ENCODE measurements at places on chromosomes 16 and 17.

DNA sequence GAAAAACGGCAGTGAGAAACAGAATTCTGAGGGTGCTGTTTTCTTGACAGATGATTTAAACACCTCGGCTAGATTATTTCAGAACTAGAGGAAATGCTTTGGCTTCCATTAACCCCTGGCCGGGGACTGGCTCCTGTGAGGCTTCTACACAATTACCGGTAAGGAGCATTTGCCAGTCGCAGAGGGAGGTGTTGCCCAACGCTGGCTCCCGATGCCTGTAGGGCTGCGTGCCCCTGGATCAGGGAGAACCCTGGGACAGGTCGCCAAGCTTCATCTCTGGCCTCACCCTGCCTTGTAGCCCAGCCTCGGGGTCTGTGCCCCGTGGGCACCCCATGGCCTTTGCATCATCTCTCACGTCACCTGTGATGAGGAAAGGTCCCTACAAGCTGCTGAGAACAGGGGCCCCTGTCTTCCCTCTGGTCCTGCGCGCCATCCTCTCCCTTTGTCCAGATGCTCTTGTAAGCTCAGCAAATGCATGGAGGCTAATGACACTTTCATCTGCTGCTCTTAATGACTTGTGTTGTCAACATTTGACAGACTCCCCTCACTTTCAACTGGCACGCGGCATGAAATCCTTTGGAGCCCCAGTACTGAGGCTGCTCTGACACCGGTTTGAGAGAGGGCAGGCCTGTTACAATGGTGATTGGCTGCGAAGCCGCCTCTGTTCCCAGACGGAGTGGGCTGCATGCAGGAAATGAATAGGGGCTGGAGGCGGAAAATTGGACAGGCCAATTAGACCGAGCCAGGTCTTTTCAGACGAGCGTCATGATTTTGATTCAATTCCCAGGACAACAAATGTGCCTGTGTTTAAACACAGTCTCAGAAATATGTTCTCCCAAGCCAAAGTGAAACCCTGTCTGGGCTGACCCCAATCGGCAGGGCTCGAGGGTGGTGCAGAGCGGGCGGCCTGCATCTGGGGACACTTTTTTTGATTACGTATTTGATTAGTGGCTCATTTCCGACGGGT, 85.5 kb upstream of the DOC2B start:
- DNase-seq = no peak

DNA sequence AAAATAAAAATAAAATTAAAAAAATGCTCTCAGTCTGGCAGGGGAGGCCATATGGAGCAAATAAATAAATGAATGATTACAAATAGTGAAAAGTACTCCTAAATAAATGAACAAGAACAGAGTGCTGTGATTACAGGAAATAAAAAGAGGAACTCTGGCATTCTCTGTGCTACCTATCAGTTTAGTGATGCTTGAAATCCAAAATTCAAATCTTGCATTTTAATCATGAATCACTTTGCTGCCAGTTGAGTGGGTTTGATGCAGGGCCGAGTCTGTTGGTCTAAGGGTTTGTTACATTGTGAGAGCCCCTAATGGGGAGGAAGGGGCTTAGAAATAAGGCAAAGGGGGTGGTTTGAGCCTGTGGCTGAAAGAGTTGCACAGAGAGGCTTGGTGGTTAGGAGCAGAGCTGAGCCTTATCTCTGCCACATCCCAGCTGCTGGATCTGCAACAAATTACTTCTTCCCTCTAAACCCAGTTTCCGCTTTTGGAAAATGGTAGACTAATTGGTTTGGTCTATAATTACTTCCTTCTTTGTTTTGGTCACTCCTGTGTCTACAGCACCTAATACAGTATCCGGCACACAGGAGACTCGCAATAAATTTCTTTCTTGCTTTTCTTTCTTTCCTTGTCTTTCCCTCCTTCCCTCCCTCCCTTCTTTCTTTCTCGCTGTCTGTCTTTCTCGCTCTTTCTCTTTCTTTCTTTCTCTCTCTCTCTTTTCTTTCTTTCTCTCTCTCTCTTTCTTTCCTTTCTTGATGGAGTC, 6.3 kb upstream of the ABCC1 start:
- DNase-seq = no peak

DNA sequence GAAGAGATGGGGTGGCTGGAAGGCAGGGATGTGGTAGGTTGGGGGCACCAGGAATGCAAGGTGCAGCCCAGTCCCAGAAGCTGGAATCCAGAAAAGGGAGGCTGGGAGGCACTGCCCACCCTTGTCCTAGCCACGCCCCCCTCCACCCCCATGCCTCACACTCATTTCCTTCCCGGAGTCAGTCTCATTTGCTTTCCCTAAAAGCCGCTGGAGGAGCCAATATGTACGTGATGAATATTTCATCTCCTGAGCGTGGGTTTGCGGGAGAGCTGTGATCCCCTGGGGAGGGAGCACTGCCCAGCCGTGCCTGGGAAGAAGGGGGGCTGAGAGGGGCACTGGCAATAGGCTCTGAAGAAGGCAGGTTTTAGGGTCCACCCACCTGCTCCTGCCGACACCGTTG, 124.5 kb upstream of the LHX1 start:
- no peak for DNase-seq

- DNase-seq = no peak
Observed at GRCh38 chr17:82935966-82936767, 96.3 kb upstream of the ZNF750 start.

DNA sequence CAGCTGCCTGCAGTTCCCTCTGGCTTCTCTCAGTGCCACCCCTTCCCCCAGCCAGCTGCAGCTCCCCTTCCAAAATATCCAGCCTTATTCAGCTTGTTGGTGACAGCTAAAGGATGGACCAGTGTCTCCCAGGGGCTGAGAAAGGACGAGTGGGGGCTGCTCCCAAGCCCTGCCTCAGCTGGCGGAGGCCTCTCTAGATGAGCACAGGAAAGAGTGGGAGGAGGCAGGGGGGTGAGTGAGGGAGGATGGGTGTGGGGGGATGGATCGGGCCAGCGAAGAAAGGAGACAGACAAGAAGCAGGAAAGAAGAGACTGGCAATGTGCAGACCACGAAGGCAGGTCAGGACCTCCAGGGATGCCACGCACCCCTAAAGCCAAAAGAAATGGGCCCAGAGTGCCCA, 17.5 kb downstream of the PIPOX start:
- DNase-seq = no peak

DNA sequence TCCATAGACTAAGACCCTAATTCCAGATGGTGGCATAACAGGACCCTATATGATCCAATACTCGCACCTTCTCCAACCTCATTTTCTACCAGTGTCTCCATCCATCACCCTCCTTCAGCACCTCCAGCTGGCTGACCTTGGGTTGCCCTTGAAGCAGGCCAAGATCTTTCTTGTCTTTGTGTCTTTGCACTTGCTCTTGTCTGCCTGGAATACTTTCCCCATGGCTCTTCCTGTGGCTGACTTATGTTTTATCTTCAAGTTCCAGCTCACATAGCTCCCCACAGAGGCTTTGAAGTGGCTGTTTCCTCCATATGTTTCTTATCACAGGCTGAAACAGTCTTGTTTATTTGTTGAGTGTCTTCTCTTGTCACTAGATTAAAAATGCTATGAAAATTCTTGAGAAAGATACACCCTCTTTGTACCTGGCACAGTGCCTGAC, 29.6 kb upstream of the MMD start:
- no peak for DNase-seq

DNA sequence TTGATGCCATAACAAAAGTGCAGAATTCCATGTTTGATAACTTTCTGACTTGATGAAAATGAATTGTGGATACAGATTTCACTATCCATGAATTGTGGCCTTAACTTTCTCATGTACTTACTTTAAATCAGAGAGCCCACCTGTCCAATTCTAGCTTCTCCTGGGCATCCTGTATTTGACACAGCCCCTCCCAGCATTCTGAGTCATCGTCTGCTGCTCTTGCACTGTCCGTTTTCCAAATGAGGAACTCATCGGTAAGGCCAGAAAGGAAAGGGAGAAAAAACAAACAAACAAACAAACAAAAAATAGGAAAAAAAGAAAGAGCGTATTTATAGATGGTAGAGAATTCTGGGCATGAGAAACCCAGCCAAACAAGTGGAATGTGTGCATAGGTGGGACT, 361.6 kb downstream of the WWOX start:
- DNase-seq = no peak

- DNase-seq = no peak
Observed at GRCh38 chr16:28561557-28562187, 8.0 kb downstream of the SGF29 start.

- no peak for DNase-seq
Observed at GRCh38 chr16:65570261-65570660, 448.4 kb upstream of the CDH11 start.

DNA sequence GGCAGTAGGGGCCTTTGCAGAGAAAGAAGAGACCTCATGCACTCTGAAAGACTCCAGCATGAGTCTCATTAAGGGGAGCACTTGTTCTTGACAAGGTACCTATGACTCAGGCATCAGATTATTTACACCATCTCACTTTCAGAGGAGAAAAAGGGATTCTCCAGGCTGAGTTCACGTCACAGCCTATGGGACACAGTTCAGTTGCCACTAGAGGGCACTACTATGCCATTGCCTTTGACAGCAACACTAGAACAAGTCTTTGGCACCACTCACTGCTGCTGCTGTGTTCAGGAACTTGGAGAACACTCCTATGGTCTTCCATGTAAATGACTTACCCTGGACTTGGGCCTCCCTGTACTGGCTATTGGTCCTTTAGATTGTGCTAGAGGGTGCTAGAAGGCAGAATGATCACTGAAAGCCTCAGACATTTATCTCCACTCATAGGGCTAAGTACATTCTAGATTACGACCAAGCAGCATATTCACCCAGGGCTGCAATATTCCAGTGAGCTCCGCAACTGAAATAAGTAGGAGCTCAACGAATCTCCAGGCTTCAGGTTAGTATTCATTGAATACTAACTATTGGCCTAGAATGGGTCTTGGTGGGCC, 225.1 kb upstream of the CA10 start:
- peak; percentile 12 for DNase-seq

DNA sequence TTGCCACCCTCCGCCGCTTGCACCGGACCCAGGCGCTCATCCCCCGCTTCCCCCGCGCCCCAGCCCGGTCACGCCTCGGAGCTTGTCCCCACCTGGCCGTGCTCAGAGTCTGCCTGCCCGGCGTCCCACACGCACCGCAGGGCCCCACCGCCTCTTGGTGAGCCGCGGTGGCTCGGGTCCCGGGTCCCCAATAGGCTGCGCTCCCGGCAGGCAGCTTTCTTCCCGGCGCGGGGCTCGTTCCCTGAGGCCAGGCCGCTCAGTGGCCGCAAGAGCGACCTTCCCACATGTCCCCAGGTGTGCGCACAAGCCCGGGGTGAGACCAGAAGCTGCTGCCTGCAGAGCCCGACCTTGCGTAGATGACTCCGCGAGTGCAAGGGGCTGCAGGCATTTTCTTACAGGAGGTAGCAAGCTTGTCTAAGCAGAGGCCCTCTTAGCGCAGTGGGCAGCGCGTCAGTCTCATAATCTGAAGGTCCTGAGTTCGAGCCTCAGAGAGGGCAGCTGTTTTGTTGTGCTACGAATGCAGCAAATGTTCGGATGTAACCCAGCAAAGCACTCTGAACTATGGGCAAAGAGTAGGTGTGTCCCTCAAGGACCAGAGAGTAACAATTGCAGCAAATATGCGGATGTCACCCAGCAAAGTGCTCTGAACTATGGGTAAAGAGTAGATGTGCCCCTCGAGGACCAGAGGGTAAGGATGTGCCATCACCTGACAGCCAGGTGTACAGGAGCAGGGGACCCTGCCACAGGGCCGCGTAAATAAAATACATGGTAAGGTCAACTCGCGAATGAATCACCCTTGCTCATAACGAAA, 15.6 kb downstream of the TLE7 start:
- DNase-seq = no peak

GRCh38 chr17:76691379-76692191, 19.2 kb downstream of the MXRA7 start:
- DNase-seq = no peak

DNA sequence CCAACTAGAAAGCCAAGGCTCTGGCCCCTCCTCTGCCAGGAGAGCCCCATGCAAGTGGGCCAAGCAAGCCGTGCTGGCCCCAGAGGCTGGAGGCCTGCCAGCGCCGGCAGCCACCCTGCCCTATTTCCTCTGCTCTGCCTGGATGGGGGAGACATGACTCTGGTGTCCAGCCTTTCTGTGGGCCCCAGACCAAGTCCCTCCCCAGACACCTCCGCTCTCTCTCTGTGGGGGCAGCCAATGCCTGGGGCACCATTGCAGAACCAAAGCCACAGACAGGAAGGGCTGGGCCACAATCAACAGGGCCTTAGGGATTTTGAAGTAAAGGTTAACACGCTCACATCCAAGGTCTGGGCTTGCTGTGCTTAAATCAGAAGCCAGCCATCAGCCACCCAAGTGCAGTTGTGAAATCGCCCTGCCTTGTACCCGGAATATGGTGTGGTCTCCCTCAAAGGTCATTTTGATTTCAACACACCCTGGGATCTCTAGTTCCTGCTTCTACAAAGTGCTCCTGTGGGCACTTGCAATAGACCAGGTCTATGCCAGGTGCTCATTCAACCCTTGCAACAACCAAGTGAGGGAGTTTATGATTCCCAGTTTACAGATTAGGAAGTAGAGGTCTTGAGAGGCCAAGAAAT, 63.5 kb upstream of the TEX2 start:
- no peak for DNase-seq

DNA sequence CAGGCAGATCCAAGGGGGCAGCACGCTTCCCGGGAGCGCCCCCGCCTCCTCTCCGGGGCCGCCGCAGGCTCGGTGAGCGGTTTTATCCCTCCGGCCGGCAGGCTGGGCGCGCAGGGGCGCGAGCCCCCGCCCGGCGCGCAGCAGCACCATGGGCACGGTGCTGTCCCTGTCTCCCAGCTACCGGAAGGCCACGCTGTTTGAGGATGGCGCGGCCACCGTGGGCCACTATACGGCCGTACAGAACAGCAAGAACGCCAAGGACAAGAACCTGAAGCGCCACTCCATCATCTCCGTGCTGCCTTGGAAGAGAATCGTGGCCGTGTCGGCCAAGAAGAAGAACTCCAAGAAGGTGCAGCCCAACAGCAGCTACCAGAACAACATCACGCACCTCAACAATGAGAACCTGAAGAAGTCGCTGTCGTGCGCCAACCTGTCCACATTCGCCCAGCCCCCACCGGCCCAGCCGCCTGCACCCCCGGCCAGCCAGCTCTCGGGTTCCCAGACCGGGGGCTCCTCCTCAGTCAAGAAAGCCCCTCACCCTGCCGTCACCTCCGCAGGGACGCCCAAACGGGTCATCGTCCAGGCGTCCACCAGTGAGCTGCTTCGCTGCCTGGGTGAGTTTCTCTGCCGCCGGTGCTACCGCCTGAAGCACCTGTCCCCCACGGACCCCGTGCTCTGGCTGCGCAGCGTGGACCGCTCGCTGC, 832 bp downstream of the CDK5R1 start:
- DNase-seq = no peak

- no peak for DNase-seq
Observed at GRCh38 chr17:65037157-65037556, 19.4 kb downstream of the GNA13 start.

GRCh38 chr16:4994719-4995434, 36.7 kb downstream of the SEC14L5 start:
- DNase-seq = no peak

- no peak for DNase-seq
Observed at GRCh38 chr16:16133943-16134604, 89.2 kb downstream of the ABCC6 start.

- DNase-seq = no peak
Observed at GRCh38 chr16:74199842-74200124, 96.8 kb upstream of the PSMD7 start.
